ENCODE measurements at places on chromosomes 12 and 14.
A peak's percentile ranks its signal among the peaks of the same experiment; 100 is the strongest.

- DNase-seq = no peak
Measured at GRCh38 chr14:86464341-86464740, 934.4 kb downstream of the FLRT2 start.

GRCh38 chr12:11568762-11569478 lies 80.6 kb upstream of the ETV6 start:
- DNase-seq = no peak

DNA sequence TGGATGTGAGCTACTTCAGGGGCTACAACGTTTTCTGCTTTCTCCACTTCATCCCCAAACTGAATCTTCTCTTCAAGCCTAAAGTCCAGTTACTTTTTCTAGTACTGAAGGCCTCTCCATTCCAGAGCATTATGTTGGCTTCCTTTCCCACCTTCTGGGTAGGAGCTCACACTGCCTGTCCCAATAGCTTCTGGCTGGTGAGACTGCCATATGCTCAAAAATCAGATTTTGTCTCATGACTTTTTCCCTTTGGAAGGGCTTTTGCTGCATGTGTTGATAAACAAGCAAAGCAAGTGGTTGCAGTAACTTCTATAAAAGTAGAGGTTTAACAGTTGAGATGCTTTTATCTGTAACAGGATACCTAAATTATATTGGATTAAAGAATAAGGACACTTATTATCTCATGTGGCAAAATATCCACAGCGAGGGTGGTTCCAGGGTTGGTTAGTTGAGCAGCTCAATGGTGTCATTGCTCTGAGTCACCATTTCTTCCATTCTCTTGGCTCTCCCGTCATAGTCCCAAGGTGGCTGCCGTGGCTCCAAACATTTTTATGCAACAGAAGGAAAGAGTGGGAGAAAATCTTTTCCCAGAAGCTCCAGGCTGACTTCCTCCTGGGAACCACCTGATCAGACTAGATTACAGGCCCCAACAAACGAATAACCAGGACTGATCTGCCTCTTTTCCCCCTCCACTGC lies 15.1 kb upstream of the PPFIBP1 start:
- no peak for DNase-seq

DNA sequence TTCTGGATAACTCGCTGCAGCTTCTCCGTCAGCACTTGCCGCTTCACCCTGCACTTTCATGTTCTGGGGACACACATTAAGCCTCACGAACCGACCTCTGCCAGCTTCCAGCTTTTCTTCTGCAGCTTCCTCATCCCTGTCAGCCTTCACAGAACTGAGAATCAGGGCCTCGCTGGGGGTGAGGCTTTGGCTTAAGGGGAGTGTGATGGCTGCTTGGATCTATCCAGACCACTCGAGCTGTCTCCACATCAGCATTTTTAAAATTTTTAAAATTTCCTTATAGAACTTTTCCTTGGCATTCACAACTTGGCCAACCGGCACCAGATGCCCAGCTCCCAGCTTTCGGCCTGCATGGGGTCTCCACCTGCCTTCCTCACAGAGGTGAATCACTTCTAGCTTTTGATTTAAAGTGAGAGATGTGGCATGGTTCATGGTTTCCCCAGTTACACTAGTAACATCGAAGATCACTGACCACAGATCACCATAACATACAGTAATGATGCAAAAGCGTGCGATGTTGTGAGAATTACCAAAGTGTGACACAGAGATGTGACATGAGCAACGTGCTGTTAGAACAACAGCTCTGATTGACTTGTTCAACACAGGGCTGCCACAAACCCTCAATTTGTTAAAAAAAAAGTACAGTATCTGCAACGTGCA lies 139.1 kb upstream of the C14orf180 start:
- no peak for DNase-seq

GRCh38 chr12:128976120-128976738 lies 123.0 kb downstream of the GLT1D1 start:
- peak; percentile 5 for DNase-seq

GRCh38 chr12:31518680-31519227 lies 72.2 kb downstream of the DENND5B start:
- DNase-seq = peak; percentile 99

DNA sequence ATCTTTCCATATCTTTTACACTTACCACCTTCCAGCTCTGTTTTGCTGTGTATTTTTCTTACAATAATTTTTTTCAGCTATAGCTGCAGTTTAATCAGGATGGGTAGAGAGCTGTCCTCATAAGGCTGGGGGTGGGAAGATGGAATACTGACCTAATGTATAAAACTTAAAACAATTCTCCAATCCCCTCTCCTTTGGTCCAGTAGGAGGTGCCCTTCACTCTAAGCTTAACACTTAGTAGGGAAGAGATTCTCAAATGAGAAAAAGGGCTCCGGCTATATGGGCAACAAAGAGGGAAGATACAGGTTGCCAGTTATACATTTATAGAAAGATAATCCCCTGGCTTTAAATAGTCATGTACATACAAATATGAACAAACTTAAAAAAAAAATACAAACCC lies 2.8 kb downstream of the ORMDL2 start:
- DNase-seq = no peak

GRCh38 chr12:53213348-53213747 lies 6.3 kb upstream of the ITGB7 start:
- no peak for DNase-seq

DNA sequence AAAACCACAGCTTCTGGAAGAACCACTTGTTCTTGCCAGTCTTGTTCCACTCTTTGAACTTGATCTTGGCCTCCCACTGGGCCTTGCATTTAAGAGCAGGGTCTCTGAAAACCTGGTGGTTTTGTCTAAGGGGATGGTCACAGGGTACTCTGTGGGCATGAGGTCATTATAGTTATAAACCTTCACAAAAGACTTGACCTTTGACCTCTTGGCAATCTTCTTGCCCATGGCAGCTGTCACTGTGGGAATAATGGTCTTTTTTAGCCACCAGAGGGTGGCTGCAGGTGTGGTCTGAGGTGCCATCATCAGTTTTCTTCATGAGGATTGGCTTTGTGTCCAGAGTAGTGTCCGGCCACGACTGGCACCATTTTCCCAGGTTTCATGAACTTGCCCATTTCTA lies 9.1 kb downstream of the ATP6V0A2 start:
- no peak for DNase-seq

DNA sequence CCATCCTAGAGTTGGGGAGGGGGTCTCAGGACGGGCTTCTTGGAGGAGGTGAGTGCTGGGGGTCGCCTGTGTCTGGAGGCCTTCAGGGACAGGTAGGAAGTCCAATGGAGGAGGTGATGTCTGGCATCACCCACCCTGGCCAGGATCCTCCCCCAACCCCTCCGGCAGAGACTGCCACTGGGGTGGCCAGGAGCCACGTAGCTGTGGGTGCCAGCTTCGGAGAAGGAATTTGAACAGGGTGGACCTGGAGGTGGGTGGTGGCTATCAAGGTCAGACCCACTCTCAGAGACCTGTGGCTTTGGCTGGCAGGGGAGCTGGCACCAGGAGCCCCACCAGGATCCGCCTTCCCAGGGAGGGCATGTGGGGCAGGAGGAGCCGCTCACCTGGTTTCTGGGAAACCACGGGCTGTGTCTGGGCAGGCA lies 9.1 kb downstream of the CEP170B start:
- no peak for DNase-seq
